Activated T-cell treated with anti-CD3 and anti-CD28 coated beads, Interleukin-2, amount 50 U/mL, for 24 hours (primary cell): ENCODE measurements at places on chromosomes 16 and 17.

DNA sequence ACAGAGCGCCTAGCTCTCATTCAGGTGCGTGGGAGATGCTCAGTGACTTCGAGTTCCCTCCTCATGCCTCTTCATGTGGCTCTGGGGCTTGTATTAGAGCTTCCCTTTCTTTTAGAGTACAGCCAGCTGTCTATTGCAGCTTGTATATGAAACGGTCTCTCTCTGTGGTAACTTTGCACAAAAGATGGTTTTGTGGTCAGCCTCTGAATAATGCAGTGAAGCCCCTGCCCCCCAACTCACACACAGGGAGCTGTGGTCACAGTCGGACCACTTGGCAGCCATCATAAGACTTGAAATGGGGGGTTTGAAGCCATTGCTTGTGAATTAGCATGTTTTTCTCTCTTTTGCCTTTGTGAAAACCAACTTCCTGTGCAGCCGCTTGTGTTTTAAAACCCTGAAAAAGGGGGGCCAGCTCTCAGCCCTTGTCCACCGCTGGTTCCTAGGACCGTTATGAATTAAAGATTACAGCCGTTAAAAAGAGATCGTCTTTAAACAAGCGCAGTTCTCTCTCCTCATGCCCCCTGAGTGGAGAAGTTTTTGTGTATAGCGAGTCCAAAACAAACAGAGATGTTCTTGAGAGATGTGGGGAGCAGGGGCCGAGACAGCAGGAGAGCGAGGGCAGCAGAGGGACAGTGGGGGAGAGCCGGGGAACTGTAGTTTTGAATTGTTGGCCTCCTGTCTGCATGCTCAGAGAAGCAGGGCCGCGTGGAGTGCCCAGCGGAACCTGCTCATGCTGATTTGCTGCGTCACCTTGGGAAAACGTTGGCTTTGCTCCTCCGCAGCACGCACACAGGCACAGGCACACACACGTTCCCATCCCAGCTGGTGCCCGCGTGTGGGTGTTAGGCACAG lies 199.0 kb downstream of the MSI2 start:
- peak overlapping the region; percentile 88 for H3K27ac ChIP-seq
- H3K4me1 ChIP-seq, result peaks cover 78% of the 10 kb centered on the region
- peak overlapping the region; percentile 51 for H3K4me3 ChIP-seq

GRCh38 chr17:9220398-9221146 lies 199.3 kb downstream of the NTN1 start:
- DNase-seq, result no peak
- peaks cover 7% of the 10 kb centered on the region for H3K36me3 ChIP-seq
- H3K27me3 ChIP-seq, result peaks cover 6% of the 10 kb centered on the region
- no peak overlapping the region for H3K27ac ChIP-seq

- no peak overlapping the region for H3K4me3 ChIP-seq
- H3K4me1 ChIP-seq, result peaks cover 38% of the 10 kb centered on the region
- H3K36me3 ChIP-seq, result peaks cover 5% of the 10 kb centered on the region
- H3K27me3 ChIP-seq, result no peaks in the 10 kb centered on the region
Measured at GRCh38 chr17:42392692-42393415, 4.6 kb upstream of the STAT3 start.

- no peaks in the 10 kb centered on the region for H3K36me3 ChIP-seq
- no peaks in the 10 kb centered on the region for H3K27me3 ChIP-seq
- DNase-seq, result no peak
- no peak overlapping the region for H3K4me3 ChIP-seq
- no peak overlapping the region for H3K27ac ChIP-seq
Measured at GRCh38 chr16:81863630-81864352, 84.7 kb downstream of the PLCG2 start.

DNA sequence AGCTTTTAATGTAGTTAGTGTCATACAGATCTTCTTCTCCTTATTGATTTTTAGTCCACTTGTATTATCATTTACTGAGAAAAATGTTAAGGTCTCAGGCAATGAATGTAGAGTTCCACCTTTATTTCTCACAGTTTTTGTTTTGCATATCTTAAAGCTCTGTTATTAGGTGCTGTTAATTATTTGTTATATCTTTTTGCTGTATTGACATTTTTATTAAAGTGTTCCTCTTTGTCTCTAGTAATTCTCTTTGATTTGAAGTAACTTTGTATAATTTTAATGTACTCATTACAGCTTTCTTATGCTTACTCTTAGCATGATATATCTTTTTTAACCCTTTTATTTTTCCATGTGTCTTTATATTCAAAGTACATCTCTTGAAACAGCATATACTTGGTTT lies 22.4 kb upstream of the USP43 start:
- H3K4me3 ChIP-seq, result no peak overlapping the region
- no peak for DNase-seq
- no peak overlapping the region for H3K27ac ChIP-seq
- no peaks in the 10 kb centered on the region for H3K27me3 ChIP-seq
- H3K36me3 ChIP-seq, result no peaks in the 10 kb centered on the region

DNA sequence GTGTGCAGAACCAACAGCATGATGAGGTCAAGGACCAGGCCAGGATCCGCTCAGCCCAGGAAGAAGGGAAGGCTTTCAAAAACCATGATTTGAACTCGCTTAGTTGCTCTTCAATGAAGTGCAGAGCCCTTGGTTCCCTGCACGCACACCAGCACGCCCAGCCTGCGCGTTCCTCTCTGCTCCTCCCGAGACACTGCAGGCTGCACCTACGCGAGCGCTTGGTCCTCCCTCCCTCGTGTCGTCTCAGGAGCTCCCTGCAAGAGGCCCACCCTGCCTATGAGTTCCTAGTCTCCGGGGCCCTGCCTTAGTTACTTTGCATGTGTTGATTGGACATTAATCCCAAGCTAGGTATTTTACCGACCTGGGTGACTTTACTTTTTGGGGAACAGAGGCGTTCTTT lies 132.9 kb upstream of the TNRC6C start:
- no peak for DNase-seq
- H3K4me3 ChIP-seq, result no peak overlapping the region
- peaks cover 12% of the 10 kb centered on the region for H3K4me1 ChIP-seq

DNA sequence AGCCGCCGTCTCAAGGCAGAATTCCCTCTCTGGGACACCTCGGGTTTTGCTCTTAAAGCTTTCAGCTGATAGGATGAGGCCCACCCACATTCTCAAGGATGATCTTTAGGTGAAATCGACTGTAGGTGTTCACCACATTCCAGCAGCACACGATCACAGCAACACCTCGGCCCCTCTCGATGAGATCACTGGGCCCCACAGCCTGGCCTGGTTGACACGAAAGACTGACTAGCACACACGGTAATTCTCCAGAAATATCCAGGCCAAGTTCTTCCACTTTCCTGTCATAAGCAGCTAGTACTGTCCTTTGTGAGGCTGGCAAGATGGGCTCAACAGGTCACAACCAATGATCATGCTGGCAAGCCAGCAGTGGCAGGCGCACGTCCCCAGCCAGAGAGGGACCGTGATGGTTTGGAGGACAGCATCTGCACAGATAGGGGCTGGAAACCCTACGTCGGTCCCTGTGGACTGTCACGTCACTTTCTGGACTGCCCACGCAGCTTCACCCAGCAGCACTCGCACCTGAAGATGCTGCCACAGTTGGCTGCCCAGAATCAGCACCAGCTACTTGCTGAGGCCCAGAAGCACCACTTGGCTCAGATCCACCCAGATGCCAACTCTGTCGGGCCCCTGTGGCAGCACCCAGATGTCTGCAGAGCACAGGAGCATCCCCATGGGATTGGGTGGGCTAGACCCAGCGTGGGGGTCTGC lies 17.4 kb downstream of the TMC6 start:
- H3K4me1 ChIP-seq, result peaks cover 50% of the 10 kb centered on the region
- no peak overlapping the region for H3K4me3 ChIP-seq
- peak overlapping the region; percentile 65 for H3K27ac ChIP-seq

DNA sequence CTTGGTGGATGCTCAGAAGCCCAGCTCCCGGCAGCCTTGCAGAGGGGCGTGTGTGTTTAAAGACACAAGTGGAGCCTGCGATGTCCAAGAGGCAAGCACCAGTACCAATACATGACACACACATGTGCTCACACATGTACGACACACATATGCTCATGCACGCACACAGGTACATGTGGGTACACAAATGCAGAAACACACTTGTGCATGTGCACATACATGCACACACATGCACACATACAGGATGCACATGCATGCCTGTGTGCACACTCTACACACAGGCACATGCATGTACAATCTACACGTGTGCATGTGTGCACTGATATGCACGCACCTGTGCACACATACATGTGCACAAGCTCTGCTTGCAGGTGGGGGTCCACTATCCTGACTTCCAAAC lies 10.8 kb downstream of the RBFOX3 start:
- no peak overlapping the region for H3K4me3 ChIP-seq
- H3K27ac ChIP-seq, result no peak overlapping the region
- H3K27me3 ChIP-seq, result peaks cover 76% of the 10 kb centered on the region
- H3K4me1 ChIP-seq, result no peaks in the 10 kb centered on the region
- H3K36me3 ChIP-seq, result no peaks in the 10 kb centered on the region

DNA sequence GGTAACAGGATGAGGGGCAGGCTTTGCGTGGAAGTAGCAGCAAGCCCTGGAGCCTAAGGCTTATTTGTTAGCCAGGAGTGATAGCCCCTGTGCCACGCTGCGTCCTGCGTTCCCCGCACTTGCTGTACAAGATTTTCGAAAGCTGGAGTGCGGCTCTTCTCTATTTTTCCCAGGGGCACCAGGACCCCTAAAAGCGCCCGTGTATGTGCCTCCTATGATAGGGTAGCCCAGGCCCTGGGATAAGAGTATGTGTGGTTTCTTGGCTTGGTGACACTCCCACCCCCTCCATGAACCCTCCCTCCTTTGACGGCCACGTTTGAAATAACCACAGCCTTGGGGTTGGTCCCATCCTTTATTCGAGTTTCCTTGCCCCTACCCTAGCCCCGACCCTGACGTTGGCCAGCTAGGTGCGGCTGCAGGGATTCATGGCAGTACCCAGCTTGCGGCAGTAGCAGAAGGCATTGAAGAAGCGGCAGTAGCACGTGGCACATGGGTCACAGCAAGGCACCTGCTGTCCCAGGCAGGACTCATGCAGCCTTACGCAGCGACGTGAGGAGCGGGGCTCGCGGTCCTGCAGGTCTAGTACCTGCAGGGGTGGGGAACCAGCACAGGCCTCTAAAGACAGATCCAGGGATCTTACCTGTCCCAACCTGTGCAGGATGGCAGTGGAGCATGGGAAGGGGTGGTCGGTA lies 968 bp downstream of the AGRP start:
- peak; percentile 55 for DNase-seq
- H3K27ac ChIP-seq, result peak overlapping the region; percentile 99
- H3K4me1 ChIP-seq, result peaks cover 41% of the 10 kb centered on the region
- peaks cover 53% of the 10 kb centered on the region for H3K36me3 ChIP-seq

- H3K27me3 ChIP-seq, result peaks cover 8% of the 10 kb centered on the region
- DNase-seq, result no peak
- no peak overlapping the region for H3K4me3 ChIP-seq
Measured at GRCh38 chr16:54460263-54460860, 173.8 kb upstream of the IRX3 start.

DNA sequence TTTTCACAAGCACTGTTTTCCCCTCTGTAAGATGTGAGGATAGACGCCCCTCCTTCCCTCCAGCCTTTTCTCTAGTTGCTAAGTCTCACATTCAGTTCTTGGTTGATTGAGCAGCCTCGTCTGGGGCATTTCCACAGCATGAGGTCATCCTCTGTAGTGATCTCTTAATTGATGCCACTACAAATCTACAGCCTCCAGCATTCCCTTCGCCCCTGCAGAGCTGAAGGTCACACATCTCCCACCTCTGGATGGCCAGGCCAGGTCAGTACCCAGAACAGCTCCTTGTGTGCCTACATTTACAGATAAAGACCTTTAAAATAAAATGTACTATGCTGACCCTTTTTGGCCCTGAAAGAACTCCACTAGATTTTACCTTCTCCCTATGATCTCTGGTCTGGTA lies 32.5 kb upstream of the CDH11 start:
- no peaks in the 10 kb centered on the region for H3K4me1 ChIP-seq
- H3K27me3 ChIP-seq, result no peaks in the 10 kb centered on the region
- no peak overlapping the region for H3K4me3 ChIP-seq
- no peaks in the 10 kb centered on the region for H3K36me3 ChIP-seq
- H3K27ac ChIP-seq, result no peak overlapping the region
- DNase-seq, result no peak

- H3K36me3 ChIP-seq, result peaks cover 99% of the 10 kb centered on the region
- H3K4me1 ChIP-seq, result peaks cover 2% of the 10 kb centered on the region
- no peak overlapping the region for H3K4me3 ChIP-seq
- no peak for DNase-seq
- peak overlapping the region; percentile 40 for H3K27ac ChIP-seq
- no peaks in the 10 kb centered on the region for H3K27me3 ChIP-seq
Measured at GRCh38 chr17:78678222-78678557, 101.0 kb upstream of the DNAH17 start.

GRCh38 chr16:89295915-89296314 lies 78.4 kb downstream of the ZNF778 start:
- no peak for DNase-seq
- H3K4me1 ChIP-seq, result peaks cover 53% of the 10 kb centered on the region
- H3K4me3 ChIP-seq, result no peak overlapping the region
- H3K27ac ChIP-seq, result peak overlapping the region; percentile 76
- H3K36me3 ChIP-seq, result peaks cover 57% of the 10 kb centered on the region

DNA sequence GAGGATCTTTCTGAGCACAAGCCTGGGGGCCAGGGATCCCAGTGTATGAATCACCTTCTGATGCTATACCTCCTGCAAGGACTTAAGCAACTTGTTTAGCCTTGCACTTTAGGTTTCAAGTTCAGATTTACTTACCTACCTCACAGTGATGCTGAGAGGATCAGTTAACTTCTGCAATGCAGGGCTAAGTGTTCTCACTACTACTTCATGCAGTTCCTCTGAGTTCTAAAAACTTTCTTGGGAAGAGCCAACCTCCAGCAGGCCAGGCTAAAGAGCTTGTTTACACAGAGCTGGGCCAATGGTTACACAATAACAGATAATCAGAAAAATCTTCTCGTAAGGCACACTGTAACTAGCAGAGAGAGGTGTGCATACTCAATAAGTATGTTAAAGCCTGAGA lies 13.0 kb downstream of the VEZF1 start:
- DNase-seq, result no peak
- H3K4me1 ChIP-seq, result peaks cover 3% of the 10 kb centered on the region
- H3K4me3 ChIP-seq, result no peak overlapping the region
- no peak overlapping the region for H3K27ac ChIP-seq

GRCh38 chr17:79393358-79394052 lies 217.3 kb downstream of the RBFOX3 start:
- peaks cover 70% of the 10 kb centered on the region for H3K27me3 ChIP-seq
- DNase-seq, result peak; percentile 84
- no peak overlapping the region for H3K27ac ChIP-seq
- no peaks in the 10 kb centered on the region for H3K36me3 ChIP-seq
- peaks cover 3% of the 10 kb centered on the region for H3K4me1 ChIP-seq

GRCh38 chr16:53503991-53504663 lies 1.1 kb upstream of the AKTIP start:
- H3K27ac ChIP-seq, result peak overlapping the region; percentile 91
- H3K36me3 ChIP-seq, result peaks cover 19% of the 10 kb centered on the region
- H3K4me3 ChIP-seq, result peak overlapping the region; percentile 89
- peaks cover 51% of the 10 kb centered on the region for H3K4me1 ChIP-seq

- H3K4me1 ChIP-seq, result no peaks in the 10 kb centered on the region
- H3K36me3 ChIP-seq, result no peaks in the 10 kb centered on the region
- H3K27me3 ChIP-seq, result peaks cover 4% of the 10 kb centered on the region
- no peak overlapping the region for H3K27ac ChIP-seq
- no peak overlapping the region for H3K4me3 ChIP-seq
- no peak for DNase-seq
Measured at GRCh38 chr17:20925954-20926353, 116.9 kb downstream of the USP22 start.

GRCh38 chr17:76492123-76492988 lies 8.9 kb downstream of the RHBDF2 start:
- no peaks in the 10 kb centered on the region for H3K27me3 ChIP-seq
- H3K4me3 ChIP-seq, result peak overlapping the region; percentile 65
- peaks cover 11% of the 10 kb centered on the region for H3K36me3 ChIP-seq
